ENCODE measurements at places on chromosomes 7 and 10.
A peak's percentile ranks its signal among the peaks of the same experiment; 100 is the strongest.

DNA sequence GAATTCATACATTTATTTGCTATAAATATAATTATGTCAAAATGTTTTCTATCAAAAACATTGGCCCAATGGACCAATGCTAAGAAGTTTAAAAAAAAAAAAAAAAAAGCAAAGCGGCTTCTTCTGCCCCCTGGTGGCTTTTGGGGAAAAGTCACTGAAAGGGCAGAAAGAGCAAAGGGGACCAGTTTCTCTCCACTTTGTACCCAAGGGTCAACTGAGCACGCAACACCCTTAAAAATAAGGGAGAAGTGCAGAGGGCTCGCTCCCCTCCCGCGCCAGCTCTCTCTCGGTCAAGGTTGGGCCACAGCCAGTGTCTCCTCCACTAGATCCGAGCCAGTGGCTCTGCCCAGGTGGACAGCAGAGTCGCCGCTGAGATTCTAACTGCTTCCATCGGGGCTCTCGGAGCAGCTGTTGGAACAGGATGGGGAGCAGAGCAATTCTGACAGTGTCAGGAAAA, 136.4 kb upstream of the FGFR2 start:
- DNase-seq: no peak

DNA sequence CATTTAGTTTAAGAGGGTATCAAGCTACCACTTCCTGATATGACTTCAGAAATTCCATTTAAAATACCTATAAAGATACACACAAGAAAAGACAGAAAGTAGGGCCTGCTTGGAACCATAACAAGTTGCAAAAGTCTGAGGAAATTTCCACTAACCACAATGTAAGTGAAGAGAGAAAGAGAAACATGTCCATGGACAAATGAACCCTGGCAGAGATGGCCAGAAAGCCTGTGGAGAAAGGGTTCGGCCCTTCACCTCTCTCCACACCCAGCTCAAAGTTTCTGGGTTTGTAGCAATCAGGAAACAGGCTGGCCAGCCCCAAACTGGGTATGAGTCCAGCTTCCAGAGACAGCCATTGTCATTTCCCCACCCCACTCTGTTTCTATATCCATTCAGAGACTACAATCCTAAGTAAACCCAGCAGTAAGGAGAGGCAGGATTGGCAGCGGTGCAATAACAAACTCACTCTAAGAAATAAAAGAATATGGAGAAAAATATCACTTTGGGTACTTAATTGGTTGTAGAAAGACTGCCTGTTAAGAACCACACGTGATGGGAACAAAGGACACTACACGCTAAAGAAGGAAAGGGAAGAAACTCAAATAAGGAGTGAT, 71.1 kb downstream of the STK17A start:
- DNase-seq: no peak

DNA sequence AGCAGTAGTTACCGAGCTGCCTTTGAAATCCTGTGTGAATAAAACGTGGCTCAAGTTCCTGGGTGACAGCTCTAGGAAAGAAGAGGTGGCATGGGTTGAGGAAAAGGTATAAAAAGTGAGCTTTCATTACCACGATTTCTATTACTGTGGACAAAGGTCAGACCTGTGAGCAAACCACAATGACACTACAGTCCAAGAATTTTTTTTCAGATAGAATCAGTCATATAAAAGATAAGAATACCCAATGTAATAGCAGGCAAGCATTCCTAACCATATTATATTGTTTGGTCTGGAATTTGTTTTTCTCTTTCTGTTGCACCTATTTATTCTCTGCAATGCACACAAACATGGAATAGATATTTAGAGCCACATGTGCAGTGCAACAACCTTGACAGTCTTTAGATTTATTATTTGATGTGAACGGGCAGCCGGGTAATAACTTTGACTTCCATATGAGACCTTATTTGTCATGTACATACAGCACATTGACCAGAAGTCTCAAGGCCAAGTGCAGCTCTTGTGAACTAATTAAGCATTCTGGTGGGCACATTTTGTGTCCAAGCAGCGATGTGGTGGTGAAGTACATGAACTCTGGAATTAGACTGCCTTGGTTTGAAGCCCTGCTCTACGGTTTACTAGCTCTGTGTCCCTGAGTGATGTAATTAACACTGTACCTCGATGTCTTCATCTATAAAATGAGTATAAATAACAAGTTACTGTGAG, 156.8 kb downstream of the NRCAM start:
- peak; percentile 99 for DNase-seq

- no peak for DNase-seq
Measured at GRCh38 chr10:33799944-33800323, 465.5 kb upstream of the NRP1 start.

DNA sequence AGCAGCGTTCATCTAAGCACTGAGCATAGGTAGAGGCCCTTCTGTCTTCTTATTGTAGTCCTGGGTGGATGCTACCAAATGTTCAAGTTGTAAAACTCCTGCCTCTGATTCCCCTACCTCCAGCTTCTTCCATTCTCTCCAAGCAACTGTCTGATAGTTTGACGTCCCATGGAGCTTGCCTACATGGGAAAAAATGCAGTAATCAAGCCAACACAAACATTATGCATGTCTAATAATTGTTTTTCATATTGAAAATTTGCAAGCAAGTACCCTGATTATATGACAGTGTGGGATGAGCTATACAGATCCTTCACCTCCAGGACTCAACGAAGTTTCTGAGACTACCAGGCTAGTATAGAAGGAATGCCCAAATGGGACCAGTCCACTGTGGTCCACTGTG, 31.0 kb upstream of the TRUB1 start:
- no peak for DNase-seq

GRCh38 chr10:121240011-121240410, 358.2 kb downstream of the FGFR2 start:
- DNase-seq: no peak

GRCh38 chr7:138089080-138089901, 13.0 kb downstream of the AKR1D1 start:
- DNase-seq: peak; percentile 28

DNA sequence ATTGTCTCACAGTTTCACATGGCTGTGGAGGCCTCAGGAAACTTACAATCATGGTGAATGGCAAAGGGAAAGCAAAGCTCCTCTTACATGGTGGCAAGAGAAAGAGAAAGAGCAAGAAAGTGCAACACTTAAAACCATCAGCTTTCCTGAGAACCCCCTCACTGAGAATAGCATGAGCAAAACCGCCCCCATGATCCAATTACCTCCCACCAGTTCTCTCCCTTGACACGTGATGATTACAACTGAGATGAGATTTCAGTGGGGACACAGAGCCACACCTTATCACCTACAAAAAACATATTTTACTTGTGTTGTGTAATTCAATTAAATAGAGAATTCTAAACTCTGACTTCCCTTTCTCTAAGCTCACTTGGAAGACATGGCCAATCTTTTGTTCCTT, 80.2 kb downstream of the SEMA3C start:
- no peak for DNase-seq

All from RCC 7860 (cell line).